ENCODE measurements at places on chromosomes 6 and 20.
A peak's percentile ranks its signal among the peaks of the same experiment; 100 is the strongest.

- peak; percentile 73 for DNase-seq
Observed at GRCh38 chr6:26342106-26343004, 22.6 kb upstream of the BTN3A2 start.

DNA sequence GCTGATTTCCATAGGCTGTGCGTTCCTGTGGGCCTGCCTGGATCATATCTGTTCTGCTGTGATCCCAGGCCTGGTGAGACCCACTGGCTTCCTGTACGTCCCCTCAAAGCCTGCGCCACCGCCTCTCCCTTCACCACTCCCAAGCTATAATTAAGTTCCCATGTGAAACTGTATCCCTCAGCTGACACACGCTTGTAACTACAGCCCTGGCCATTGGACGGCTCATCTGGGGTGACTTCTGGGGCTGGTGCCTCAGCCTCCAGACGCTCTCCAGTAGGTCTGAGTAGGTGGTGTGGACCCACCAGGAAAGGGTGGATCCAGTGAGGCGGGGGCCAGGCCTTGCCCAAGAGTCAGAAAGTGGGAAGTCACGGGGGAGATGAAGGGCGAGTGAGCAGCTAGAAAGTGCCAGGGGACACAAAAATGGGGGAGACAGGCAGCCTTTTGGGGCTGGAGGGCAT, 21.0 kb downstream of the PPARD start:
- DNase-seq = no peak

GRCh38 chr6:15673666-15674065, 10.8 kb upstream of the DTNBP1 start:
- DNase-seq = no peak

GRCh38 chr6:18663011-18663410, 275.9 kb downstream of the RNF144B start:
- no peak for DNase-seq

DNA sequence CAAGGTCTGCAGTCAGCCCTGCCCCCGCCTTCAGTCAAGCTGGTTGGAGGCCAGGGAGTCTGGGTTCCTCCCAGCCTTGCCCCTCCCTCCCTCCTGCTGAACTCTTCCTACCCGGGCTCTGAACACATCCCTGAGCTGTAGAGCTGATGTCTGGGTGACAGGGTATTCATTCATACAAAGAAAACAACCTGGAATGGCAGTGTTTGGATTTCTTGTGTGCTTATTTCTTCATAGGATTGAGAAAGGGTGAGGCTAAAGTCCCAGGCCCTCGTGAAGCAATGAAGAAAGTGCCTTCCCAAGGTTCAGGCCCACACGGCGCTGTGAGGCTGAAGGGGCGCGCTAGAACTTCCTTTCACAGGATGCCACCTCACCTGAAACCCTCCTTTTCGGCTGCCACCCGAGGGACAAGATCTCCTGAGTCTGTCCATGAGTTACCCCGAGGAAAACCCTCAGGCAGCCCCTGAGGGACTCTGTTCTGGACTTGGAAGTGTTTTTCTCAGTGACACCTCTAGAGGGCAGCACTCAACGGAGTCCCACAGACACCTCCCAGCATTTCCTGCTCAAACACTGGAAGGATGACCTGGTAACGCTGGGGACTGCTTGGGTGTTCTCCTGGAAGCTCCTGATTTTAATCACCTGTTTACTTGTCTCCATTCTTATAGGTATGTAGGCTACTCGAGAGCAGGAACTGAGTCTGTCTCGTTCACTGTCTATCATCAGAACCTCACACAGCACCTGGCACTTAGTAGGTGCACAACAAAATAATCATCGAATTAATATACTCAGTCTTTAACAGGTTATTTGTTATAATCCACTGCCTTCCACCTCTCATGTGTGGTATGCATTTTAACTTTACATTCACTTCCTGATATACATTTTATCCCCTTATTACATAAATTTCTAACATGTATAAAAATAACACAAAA, 11.8 kb upstream of the GSTA1 start:
- peak; percentile 57 for DNase-seq

DNA sequence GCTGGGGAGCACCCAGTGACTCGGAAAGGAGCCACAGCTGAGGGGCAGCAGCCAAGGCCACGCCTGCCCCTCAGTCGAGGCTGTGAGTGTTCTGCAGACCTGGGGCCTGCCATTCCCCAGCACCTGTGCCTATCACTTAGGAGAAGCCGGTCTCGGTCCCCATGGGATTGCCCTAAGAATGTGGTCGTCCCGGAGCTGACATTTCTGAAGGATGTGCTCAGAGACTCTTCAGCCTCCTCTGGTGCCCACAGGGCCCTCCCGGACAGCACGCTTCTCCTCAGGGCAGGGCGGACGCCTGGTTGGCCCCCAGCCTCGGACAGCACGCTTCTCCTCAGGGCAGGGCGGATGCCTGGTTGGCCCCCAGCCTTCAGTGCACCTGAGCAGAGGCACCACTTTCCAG, 223.9 kb downstream of the ERMARD start:
- DNase-seq = no peak

DNA sequence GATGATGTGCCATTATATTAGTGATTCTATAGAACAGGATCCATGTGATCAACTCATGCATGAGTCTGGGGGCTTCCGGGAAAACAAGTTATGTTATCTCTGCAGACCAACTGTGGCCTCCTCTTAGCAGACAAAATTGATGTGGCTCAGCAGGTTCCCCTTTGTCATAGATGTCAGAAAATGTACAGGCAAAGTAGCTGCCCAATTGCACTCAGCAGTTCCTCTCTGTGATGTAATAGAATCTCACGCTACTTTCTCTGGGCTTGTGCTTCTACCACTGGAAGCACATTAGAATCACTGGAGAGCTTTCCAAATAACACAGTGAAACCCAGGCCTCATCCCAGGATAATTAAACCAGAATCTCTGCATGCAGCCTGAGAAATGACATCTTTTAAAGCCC, 253.1 kb downstream of the SLC24A3 start:
- DNase-seq = no peak

- no peak for DNase-seq
Observed at GRCh38 chr6:89008001-89008814, 44.8 kb upstream of the RNGTT start.

DNA sequence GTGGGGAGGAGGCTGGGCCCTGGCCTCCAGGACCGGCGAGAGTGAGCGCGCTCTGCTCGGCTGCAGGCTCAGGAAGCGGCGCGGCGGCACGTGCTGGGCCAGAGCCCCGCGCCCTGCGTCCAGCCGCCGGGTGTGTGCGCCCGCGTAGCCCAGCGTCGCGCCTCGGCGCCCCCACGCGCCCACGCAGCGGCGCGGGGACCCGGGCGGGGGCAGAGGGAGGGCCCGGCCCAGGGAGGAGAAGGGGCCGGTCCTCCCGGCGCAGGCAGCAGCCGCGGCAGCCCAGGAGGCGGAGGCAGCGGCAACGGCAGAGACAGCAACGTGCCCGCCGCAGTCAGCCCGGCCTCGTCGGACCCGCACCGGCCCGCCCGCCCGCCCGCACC, at the start of gene EYA2:
Gene EYA2, plus strand, starts transcription at position 265 of the 380 bp plus-strand sequence. CDS start 95,168 bp downstream, outside the sequence.
- no peak for DNase-seq

GRCh38 chr6:120228297-120228696, 878.7 kb upstream of the MAN1A1 start:
- DNase-seq = no peak

DNA sequence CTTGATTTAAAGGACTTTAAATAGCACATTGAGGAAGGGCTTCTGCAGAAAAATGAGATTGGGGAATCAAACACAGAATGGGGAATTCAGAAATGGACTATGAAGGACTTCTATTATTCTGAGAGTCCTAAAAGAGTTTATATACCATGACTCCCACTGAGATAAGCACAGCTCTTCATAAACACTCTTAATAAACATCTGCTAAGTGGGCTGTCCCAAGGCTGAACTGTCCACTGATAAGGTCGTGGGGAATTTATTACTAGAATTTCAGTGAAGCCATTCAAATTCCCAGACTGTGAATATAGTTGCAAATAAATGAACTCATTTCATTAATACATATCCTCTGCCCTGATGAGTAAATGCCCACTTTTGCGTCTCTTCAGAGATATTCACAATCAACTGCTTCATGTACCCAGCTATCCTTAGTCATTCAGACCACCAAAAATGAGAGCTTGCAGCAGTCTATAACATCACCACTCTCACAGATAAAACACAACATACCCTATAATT, 468.2 kb upstream of the RUNX2 start:
- no peak for DNase-seq

DNA sequence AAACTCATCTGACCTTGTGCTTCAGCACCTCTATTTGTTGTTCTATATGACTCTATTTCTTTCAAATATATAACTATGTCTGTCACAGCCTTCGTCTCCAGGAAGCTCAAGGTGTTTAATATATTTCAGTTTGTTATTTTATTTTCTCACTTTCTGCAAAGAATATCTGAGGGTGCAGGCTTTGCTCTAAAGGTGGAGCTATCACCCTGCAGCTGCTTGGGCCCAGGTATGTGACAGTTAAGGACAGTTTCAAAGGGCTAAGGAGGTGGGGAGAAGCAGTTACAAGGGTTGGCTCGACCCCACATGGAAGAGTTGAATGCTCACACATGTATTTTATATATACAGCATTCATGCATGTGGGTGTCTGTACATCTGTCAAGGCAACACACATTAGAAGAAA, 405.6 kb downstream of the BTBD9 start:
- no peak for DNase-seq

GRCh38 chr6:90268178-90268577, 28.5 kb downstream of the BACH2 start:
- DNase-seq = no peak

GRCh38 chr6:2718334-2719092, 32.2 kb downstream of the MYLK4 start:
- DNase-seq = no peak

DNA sequence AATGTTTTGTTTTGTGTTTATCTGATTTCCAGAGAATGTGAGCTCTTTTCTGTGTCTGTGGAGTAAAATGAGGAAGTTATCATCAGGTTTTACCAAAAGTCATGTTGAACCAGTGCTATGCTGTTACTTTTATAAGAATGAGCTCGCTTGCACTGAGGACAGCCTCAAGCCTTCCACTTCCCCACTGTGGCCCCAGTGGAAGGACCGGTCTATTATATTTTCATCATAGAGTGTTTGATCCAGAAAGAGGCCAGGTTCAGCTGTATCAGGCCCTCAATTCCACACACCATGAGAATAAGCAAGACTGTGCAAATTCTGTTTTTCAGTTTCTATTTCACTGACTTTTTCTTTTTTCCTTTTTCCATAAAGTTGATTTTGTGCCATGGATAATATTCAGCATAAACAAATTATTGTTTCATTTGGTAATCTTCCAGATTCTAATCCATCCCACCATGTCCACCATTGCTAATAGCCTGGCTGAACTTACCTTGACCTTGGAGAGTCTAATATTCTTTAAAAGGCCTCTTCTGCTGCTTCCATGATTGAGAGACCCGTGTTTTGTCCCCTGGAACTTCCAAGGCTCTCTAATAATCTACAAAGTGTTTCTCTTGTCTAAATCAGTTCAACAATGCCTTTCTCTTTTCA, 286.2 kb downstream of the THBS2 start:
- no peak for DNase-seq

GRCh38 chr20:47358672-47359529, 2.4 kb upstream of the ZMYND8 start:
- DNase-seq = peak; percentile 89

DNA sequence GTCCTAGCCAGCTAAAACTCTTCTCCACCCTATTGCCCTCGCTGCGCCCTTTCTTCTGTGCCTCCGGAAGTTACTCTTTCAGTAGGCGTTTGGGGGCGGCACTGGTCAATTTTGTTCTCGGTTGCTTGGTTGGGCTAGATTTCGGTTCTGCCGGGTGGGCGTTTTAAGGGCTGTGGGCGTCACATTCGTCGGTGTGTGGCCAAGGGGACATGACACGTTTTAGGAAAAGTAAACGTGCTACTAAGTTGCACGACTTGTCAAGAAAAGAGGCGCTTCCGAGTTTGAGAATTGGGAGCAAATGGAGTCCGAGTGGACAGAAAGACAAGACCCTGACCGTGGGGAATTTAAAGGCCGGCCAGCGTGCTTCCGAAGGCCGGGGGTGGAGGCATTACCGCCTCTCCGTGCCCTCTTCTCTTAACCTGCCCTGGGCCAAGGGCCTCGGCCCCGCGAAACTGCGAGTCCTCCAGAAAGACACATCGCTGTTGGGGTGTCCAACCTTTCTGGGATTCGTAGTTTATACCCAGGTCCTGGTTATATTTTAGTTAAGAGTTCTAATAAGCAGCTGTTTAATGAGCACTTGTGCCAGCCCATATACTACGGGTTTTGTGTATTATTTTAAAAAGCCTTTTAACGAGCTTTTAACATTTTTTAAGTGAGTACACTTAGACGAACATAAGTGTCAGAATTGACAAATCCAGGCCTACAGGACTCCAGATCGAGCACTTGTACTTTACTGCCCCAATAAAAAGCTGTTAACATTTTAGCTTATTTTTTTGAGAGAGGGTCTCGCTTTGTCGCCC, 664 bp upstream of the BAG6 start:
- DNase-seq = peak; percentile 84

GRCh38 chr6:96576221-96576620, 13.3 kb downstream of the FHL5 start:
- no peak for DNase-seq

- DNase-seq = no peak
Observed at GRCh38 chr6:138432063-138432356, 28.0 kb downstream of the HEBP2 start.

- DNase-seq = peak; percentile 60
Observed at GRCh38 chr20:3204124-3204794, at the start of gene DDRGK1. Gene DDRGK1, minus strand, starts transcription at chr20:3204682. Its CDS starts 55 bp downstream, at chr20:3204627.

DNA sequence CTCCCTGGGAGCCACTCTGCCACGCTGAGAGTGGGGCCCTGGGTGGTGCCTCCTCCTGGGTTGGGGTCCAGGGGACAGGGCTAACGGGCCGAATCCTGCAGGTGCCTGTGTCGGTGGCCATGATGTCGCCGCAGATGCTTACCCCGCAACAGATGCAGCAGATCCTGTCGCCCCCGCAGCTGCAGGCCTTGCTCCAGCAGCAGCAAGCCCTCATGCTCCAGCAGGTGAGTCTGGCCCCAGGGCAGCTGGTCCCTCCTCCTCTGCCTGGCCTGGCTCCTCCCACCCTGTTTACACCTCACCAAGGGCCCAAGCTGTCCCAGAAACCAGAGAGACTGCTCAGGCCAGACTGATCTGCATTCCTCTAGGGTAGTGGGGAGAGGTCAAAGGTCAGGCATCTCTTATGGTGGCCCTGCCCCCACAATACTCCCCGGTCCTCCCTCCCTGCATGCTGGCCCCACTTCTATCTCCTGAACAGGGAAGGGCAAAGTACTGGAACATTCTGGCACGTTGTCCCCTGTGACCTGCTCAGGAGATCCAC, 38.6 kb downstream of the FOXP4 start:
- DNase-seq = no peak

DNA sequence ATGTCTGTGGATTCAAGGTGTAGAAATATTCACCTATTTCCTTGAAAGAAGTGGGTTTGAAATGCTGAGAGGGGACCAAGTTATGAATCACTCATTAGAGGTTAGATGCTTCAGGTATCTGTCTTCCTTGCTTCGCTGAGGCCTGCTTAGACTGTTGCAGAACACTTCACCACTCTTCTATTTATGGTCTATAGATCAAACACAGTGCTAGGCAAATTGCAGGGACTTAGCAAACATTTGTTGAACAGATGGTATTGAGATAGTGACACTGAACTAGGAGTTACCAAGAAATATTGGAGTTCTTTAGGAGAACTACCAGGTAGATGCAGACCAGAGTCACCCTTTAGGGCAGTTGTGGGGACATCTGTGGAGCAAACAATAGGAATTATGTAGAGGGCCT, 123.8 kb downstream of the RFPL4B start:
- DNase-seq = no peak

All from HFFc6 (cell line).